ENCODE measurements at places on chromosomes 4 and X.

DNA sequence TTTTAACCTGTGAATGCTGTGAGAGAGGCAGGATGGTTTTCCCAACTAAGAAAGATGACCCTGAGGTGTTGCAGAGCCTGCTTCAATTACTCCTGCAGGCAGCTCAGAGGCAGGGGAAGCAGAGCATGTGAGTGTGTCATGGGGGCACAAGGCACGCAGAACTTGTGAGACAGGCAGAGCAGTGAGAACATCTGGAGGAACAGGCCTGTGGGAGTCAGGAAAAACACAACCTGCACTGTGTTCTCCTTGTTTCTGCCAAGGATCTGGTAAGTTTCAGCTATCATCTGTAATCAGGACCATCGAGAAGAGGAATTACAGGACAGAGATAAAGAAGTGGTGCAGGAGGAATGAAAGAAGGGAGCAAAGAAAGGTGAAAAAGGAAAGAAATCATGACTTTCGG lies 741.8 kb upstream of the INTU start:
- no peak for DNase-seq

DNA sequence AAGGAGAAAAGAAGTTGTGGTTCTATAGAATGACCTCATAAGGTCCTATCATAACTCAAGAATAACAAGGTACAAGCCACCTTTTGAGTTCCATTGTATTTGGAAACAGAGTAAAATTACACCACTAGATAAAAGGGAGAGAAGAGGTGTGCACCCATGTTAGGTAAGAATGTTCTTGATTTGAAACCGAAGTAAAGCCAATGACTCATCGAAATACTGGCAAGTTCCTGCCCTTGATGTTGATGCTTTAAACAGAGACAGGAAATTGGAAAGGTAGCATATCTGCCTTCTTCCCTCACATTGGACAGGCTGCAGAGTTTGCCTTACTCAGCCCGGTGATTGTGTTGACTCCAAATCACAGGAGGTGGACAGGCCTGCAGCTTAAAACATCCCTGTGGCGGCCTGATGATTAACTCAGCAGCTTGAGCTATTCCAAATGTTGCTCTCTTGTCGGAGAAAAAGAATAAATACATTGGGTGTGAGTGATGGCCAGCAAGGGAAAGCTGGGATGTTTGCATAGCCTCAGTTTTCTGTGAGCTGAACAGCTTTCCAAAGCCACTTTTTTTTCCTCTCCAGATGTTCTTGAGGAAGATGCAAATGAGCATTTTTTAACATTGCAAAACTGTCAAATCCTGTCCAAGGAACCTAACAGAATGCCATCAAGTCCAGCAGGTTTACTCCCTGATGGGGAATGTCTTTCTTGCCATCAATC lies 321.1 kb downstream of the NKX6-1 start:
- no peak for DNase-seq

GRCh38 chr4:18816228-18816895 lies 794.8 kb upstream of the LCORL start:
- DNase-seq, result no peak

DNA sequence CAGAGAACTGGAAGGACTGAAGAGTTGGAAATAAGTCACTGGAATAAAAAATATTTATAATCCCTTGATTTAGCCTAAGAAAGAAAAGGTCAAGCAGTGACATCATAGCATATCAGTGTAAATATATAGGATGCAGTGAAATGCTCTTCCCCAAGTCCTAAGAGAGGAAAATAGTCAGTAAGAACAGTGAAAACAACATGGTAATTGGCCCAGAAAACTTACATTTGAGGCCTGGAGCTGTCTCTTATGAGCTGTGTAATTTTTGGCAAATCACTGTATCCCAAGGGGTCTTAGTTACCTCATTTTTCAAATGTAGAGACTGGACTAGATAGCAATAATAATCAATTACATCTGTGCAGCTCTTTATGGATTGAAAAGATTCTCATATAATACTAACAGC lies 255.7 kb upstream of the AR start:
- no peak for DNase-seq

GRCh38 chrX:120790118-120790517 lies 85.5 kb downstream of the CT47B1 start:
- no peak for DNase-seq

DNA sequence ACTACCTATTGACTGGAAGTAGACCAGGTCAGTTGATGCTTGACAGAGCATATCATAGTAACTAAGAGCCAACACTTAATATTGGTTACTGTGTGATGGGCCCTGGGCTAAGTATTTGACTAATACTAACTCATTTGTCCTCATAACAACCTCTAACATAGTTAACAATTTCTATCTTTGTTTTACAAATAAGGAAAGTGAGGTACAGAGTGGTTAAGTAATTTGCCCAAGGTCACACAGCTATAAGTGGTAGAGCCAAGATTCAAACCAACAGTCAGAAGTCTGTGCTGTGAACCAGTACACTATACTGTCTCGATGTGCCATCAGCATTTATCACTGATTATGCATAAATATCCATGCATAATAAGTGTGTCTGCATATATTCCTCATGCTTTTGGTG lies 27.1 kb upstream of the NUP54 start:
- DNase-seq, result no peak

DNA sequence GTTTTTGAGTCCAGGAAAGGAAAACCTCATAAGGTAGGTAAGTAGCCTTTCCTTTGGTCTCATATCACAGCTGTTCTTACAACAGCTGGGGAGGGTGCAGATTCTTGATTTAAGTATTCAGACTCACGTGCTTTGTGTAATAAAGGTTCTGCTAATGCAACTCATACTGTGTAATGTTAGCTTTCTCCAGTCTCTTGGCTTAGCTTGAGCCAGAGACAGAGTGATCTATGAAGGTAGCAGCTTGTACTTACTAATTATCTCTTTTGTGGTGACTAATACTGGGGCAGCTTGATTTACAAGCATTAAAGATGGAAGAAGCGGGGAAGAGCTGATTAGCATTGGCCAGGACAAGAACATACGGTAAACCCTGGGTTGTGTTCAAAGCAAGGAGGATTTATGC lies 80.3 kb downstream of the LNX1 start:
- DNase-seq, result no peak

GRCh38 chr4:30769093-30769492 lies 48.9 kb downstream of the PCDH7 start:
- no peak for DNase-seq

DNA sequence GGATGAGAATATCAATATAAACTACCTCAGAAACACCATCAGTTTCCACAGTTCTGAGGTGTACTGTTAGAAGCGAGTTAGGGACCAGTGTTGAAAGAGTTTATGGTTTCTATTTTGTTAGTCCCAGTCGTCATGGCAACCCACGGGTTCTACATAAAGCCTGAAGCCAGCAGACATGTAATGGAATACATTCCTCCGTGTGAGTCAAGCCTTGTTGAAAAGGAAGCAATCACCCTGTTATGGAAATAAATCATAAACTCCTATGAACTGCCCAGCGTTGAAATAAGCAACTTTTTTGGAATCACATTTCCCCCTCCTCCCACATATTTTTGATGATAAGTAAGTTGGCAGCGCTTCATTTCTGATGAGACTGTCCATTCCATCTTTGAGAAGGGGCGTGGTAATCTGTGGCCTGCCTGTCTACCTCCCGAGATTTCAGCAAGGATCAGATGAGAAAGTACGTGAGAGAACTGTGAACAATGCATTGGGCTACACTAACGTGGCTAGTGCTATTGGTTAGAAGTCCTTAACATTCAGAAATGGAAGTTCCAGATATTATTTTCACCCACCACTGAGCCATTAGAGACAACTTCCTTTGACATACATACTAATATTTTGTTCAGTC lies 40.4 kb upstream of the PDHA1 start:
- no peak for DNase-seq

GRCh38 chr4:83780053-83780733 lies 244.3 kb downstream of the GPAT3 start:
- no peak for DNase-seq

DNA sequence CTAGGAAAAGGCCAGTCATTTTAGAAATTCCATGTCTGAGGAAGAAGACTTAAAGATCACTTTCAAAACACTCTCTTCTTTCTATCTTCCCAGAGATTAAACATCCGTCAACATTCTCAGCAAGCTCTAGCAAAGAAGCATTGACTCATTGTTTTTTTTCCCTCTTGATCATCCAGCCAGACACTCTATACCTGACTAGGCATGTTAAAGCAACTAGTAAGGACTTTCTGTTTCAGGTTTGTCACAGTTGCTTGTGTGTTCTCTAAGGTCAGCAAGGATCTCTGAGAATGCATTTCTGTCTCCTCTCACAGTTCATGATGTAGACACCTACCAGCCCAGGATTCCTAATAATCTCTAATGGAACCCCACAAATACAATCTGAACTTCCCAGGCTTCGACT lies 112.2 kb downstream of the IL13RA2 start:
- no peak for DNase-seq

GRCh38 chr4:15233626-15234025 lies 194.2 kb upstream of the C1QTNF7 start:
- peak; percentile 23 for DNase-seq

GRCh38 chrX:48960291-48960690 lies 2.9 kb upstream of the OTUD5 start:
- DNase-seq, result no peak

- DNase-seq, result no peak
These were observed 754.3 kb upstream of the TENM3 start for GRCh38 chr4:181488926-181489325.

- DNase-seq, result no peak
These were observed 107.4 kb upstream of the SLC4A4 start for GRCh38 chr4:71231129-71232055.

DNA sequence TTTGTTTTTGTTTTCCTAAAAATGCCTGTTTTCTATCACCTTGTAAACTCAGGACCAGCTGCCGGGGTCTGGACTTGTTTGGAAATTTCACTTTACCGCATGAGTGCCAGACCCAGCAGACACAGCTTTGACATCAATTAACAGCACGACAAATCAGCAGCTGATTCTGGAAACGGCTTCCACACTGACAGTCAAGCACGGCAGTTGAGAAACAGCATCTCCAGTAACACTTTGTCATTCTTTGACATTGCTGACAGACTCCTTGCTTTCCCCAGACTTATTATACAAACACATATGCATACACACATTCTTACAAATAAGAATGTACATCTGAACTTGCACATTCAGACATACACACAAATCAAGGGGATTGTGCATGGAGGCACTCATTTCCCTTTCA lies 1017.6 kb upstream of the HS3ST1 start:
- no peak for DNase-seq

DNA sequence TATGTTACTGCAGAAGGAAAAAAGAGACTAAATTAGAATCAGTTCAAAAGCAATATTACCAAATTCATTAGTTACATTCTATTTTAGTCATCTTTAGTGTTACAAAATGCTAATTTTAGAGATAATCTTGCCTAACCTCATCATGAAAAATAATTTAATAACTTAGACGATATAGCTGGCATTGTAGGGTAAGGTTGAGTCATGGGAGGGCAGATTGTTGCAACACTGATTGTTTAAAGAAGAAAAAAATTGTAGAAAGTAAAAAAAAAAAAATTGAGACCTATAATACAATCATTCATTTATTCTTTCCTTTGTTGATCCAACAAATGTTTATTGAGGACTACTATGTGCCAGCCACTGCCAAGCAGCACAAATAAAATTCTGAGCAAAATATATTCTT lies 330.9 kb downstream of the GBA3 start:
- DNase-seq, result no peak

- no peak for DNase-seq
These were observed 323.5 kb upstream of the CASK start for GRCh38 chrX:42246814-42247213.

GRCh38 chrX:8672176-8672575 lies 59.8 kb downstream of the ANOS1 start:
- DNase-seq, result no peak

DNA sequence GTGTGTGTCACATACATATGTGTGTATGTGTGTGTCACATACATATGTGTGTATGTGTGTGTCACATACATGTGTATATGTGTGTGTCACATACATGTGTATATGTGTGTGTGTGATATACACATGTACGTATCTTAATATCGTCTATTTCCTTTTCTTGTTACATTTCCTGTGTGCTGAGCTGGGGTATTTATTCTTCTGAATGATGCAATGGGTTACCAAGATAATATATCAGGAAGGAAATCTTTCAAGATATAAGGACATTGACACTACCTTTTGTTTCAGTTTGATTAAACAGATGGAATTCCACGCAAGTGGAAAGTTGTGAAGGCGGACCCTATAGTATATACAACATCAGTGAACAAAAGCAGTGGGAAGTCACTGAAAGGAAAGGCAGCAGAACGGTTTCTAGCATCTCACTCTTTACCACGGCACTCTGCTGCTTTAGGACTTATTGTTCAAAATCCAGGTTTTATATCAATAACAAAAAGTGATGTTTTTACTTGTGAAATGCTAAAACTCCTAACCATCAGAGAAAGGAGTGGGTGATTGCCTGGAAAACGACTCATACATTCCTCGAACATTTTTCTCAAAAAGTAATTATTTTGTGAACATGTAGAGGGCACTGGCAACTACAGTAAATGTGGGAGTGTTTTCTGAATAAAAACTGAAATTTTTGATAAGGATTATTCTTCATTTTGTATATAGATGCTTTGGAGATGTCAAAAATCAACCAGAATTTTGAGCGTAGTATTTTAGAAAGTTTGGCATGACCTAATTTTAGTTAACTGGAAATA lies 43.1 kb upstream of the IL21 start:
- DNase-seq, result peak; percentile 63

DNA sequence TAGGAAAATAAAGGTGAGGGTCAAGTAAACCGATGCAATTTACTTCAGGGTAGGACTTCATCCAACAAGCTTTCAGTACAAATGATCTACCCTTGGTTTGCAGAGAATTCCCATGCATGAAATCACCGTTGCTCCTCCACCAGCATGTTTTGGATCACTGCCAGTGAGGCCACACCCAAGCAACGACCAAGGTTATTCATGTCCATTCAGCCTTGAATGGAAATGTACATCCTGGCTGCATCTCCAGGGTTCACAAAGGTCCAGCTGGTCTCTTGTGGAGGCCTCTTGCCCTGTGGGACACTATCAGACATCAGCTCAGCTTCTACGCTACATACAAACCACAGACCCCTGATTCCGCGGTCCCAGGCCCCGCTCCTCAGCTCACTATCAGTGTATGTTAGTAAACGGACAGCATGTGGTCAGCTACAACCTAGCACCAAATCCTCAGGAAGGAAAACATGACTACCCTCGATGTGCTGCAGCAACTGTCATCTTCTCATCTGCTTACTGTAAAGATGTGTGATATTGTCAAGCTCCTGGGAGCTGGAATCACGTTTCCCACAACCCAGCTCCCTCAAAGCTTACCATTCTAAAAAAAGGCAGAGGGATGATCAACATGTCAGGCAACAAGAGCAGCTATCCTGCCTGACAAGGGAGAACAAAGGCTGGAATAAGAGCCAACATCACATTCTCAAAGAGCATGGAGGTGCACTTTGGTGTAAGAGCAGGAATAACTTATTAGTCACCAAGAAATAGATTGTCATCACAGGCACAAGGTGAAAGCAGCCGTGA lies 4.9 kb downstream of the LYAR start:
- DNase-seq, result no peak

GRCh38 chr4:2965262-2965661 lies 1.9 kb downstream of the GRK4 start:
- no peak for DNase-seq

GRCh38 chr4:107837776-107838618 lies 13.3 kb downstream of the SGMS2 start:
- no peak for DNase-seq

GRCh38 chr4:10034136-10034535 lies 12.8 kb upstream of the SLC2A9 start:
- DNase-seq, result no peak

Data from stimulated activated CD4-positive, alpha-beta T cell treated with anti-CD3 and anti-CD28 coated beads, Interleukin-15, amount 100 ng/mL, for 24 hours (primary cell).